ENCODE measurements at places on chromosomes 6 and 20.

DNA sequence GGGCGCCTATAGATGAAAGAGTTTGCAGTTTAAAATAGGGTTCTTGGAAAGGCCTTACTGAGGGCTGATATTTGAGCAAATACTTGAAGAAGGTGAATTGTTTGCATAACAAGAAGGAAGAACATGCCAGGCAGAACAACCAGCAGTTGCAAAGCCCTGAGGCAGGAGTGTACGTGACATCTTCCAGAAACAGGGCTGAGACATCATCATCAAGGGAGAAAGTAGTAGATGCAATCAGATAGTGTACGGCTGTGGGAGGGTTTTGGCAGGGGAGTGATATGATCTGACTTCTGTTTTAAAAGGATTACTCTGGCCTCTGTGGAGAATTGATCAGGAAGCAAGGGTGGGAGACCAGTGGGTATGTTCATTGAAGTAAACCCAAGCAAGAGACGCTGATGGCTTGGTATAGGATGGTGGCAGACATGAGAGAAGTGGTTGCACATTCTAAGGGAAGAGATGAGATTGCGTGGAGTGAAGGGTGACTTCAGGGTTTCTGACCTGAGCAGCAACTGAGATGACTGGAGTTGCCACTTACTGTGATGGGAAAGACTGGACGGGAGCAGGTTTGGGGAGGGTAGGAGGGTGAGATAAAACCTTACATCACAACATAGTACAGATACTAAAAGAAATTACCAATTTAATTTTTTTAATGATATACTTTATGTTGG lies 28.8 kb downstream of the RIOK1 start:
- no peak for DNase-seq

- DNase-seq, result no peak
These were observed 21.6 kb downstream of the MOCS3 start for GRCh38 chr20:50980071-50980681.

DNA sequence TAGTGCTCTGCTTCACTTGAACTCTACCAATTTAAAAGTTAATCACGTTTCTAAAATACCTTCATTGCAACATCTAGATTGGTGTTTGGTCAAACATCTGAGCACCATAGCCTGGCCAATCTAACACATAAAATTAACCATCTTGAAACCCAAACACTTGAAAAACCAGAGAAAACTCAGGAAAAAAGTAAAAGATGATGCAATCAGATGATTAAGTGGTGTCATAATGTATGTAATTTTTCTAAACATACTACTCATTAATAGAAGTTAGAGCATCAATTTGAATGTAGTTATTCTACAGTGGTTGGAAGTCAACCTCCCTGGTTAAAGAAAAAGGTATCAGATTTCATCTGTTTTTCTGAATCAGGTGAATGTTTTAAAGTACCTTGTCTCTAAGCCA lies 228.6 kb upstream of the ID4 start:
- no peak for DNase-seq

DNA sequence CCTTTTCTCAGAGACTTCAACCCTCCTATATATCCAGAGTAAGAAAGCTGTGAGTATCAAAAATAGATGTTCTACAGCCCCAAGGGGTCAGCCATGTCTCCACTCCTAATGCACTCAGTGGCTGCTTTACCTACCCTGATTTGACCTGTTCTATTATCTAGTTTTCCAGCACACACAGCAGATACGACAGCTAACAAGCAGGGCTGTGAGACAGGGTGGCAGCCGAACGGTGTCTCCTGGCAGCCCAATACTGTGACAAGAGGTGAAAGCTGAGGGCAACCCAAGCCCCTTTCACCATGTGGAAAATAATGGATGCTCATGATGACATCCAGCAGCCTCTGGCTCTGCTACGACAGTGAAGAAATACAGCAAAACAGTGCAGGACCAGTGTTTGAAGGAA lies 67.9 kb downstream of the KIF13A start:
- no peak for DNase-seq

DNA sequence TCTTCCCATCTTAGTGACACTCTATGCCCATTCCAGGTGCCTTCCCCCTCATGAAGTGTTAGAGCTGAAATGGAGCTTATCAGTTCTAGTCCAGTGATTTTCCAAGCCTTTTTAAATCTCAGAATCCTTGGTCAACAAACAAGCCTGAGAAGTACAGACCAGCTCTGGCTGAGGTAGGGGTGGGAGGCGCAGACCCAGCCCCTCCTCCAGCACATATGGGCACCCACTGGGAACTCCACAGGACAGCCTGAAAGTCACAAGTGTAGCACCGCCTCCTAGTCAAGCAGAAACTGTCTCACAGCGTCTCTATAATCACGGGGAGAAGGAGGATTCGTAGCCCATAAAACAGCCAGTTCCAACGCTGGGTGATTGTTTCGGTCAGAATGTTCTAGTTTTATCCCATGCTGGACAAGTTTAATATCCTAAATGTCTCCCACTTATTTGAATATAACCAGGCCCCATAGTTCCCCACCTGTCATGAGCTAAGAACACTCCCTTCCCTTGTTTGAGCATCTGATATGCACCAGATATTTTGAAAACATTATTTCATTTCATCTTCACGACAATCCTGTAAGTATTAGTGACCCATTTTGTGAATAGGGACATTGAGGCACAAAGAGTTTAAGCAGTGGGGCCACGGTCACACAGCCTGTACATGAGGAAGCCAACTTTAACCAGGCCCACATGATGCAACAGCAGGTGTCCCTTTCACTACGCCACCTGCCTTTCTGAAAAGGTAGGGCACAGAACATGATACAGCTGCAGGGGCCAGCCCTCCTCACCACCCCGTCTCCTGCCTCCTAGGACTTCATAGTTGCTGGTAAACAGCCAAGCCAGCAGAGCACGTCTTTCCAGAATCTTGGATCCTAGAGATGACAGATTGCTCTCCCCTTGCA lies 40.1 kb downstream of the TRAF3IP2 start:
- peak; percentile 54 for DNase-seq

DNA sequence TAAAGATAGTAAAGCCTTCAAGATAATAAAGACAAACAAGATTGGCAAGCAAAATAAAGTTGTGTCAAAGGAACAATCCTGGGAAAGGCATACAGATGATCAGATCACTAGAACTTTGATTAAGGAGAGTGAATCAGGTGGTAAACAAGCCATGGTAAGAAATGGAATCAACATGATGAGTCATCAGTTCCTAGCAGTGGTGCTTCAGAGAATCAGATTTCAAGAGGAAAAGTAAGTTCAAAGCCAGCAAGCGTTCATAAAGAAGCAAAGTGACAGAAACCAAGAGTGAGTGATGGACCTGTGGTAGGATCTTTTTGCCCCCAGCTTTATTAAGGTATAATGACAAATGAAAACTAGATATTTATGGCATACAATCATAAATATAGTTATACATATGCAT lies 340.4 kb downstream of the TPBG start:
- no peak for DNase-seq

GRCh38 chr6:27419363-27419762 lies 30.8 kb downstream of the ZNF391 start:
- no peak for DNase-seq

DNA sequence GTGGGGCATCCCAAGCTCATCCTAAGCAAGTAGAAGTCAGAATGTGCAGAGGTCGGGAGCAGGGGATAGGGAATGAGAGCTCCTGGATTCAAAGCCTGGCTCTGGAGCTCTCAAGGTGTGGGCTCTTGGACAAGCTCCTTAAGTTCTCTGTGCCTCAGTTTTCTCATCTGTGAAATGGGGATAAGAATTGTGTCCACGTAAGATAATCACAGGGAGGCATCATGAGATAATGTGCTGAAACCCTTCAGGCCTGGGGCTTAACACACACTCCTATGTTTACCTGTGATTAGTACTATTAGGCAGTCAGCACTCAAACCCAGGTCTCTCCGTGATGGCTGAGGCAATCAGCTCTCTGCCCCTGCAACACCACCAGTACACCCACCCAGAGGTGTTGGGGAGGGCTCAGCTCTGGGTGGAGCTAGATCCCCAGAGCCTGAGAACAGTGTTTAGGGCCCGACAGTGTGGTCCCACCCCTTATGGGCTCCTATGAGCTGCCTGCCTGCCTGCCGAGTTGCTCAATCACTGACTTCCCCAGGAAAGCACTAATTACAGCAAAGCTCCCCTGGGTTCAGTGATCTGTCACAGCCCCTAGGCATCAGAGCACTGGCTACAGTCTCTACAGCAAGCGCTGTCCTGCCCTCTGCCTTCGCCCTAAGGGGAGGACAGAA lies 6.3 kb upstream of the SIRPA start:
- DNase-seq, result no peak

DNA sequence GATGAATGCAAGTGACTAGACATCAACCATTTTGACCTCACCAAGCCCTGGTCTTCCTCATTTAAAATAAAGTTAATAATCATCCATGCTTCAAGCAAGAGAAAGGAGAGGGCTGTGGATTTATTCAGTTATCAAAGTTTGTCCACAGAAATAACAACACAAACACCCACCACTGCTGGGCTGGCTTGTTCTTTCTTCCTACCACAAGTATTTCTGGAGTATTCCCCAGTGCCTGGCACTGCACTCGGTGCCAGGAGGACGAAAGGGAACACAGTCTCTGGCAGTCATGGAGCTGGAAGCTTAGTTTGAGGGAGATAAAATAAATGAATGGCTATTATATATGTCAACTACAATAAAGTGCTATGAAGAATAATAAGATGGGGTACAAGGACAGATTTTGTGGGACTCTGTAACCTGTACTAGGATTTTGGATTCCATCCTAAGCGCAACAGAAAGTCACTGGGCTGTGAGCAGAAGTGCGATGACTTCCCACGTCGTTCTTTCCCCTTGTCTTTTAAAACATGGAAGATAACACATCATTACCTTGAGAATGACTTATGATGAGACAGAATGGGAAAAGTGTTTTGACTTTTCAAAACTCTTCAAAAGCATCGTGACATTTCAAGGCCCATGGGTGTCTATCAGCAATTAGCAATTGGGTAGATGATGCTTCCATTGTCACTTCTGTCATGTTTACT lies 74.5 kb upstream of the TRAF3IP2 start:
- no peak for DNase-seq

DNA sequence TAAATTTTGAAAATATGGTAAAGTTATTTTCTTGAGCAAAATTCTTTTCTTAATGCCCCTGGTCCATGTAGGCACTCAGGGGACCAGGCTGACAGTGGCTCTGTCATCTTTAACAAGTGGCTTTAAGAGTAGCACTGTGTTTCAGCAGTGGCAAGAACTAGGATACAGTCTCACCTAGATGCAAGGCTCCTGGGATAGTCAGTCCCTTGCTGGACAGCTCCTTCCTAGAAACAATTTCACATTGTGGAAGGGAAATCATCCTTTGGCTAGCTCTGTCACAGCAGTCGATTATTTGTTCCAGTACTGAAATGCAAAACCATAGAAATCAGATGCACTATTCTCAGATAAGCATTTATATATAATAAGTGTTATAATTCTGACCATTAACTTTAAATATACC lies 175.4 kb upstream of the KCNQ5 start:
- DNase-seq, result no peak

GRCh38 chr6:155126727-155127439 lies 131.8 kb downstream of the TIAM2 start:
- peak; percentile 42 for DNase-seq

DNA sequence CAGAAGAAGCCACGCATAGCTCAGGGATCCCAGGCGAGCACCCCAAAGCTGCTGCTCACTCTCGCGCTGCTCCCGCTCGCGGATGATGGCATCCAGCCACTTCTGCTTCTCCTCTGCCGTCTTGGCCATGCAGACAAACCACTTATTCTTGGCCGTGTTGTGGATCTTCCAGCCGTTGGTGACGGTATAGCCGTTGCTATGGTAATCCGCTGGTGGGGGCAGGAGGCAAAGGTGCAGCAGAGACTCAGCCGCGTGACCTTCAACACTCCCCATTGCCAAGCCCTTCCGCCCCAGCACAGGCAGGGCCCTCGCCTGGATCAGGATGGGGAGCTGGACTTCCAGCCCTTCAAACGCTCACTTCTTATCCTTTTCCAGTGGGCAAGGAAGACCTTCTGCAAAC lies 136.9 kb downstream of the PREX1 start:
- DNase-seq, result no peak

DNA sequence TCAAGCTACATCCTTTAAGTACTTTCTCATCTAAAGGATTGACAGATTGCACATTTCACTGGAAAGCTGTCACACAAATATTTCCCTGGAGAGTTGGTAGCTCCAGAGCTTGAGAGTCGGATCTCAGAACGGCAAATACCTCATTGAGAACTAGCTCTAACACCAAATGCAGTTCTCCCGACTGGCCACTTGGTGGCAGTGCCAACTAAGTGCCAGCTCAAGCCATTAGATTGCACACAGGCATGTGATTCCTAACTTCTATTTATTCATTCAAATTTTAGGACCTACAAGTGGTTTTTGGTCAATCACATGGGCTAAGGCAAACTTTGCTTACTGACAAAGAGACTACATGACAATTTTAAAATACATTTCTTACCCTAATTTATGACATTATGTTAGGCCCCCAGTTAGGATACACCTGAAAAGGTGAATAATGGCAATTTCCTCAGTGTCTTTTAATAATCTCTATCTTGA lies 7.9 kb upstream of the MCHR2 start:
- DNase-seq, result peak; percentile 47

DNA sequence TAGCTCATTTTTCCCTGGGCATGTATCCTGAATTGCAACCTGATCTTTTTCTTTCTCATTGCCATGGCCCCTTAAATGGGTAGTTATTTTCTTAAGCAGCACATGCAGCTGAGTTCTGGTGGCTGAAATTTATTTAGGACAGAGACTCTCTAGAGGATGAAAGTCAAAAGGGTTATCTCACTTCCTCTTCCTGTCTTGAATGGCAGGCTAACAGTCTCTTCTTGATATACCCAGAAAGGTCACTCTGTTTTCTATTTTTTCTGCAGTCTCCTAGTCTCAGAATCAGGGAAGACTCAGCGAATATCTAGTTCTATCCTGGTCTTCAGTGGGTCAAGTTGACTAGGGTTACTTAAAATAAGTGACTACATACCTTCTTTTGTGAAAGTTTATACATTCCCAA lies 243.3 kb downstream of the EPHA7 start:
- DNase-seq, result peak; percentile 4

DNA sequence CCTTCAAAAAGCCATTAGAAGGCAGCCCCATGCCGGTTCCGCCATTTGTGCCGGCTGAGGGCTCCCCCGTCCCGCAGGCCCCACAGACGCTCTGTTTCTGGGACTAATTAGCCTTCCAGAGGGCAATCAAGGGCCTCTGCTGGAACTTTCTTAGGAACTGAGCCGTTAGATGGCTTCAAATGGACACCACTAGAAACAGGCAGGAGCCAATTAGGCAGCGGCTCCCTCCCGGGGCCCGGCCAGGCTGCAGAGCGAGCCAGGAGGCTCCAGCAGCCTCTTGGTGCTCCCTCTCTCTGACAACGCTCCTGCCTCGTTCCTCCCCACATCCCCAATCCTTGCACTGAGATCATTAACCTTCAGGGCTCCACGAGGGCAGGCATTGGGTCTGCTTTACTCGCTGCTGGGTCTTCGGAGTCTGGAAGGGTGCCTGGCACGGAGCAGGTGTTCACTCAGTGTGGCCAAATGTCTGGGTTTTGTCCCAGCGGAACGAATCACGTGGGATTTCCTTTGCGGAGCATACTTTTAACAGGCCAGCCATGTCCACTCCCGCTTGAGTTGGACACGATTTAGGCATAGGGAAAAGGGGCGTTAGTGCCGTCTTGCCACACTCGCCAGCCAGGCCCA lies 98.3 kb downstream of the TMEM242 start:
- DNase-seq, result no peak

GRCh38 chr20:5535125-5535756 lies 215.0 kb upstream of the SHLD1 start:
- DNase-seq, result no peak
